ENCODE measurements at places on chromosomes 13 and 19. TPM values are rescaled to one million over a fixed set of nuclear protein-coding genes. Genes with fewer than 3 reads are reported as not detected.

DNA sequence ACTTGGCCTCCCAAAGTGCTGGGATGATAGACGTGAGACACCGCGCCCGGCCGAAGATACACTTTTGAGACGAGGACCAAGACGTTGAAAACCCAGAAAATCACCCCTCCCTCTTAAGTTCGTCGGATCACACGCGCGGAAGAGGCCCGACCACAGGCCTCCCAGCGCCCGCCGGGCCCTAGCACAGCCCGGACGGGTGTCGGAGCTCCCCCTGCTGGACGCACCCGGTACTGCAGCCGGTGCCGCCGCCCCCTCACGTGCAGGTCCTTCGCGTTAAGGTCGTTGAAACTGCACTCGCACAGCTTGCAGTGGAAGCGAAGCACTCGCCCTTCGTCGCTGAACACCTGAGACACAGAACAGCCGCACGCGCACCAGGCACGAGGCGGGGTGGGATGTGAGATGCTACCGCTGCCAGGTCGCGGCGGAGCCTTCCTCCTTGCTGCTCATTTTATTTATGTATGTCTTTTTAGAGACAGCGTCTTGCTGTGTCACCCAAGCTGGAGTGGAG is 35.7 kb upstream of the MATK start:
- H3K27ac ChIP-seq = no peak overlapping the region
- DNase-seq = peak; percentile 94
- no peaks in the 10 kb centered on the region for H3K27me3 ChIP-seq
- H3K4me1 ChIP-seq = peaks cover 17% of the 10 kb centered on the region

- H3K4me3 ChIP-seq = peak overlapping the region; percentile 92
- peaks cover 69% of the 10 kb centered on the region for H3K36me3 ChIP-seq
- no peaks in the 10 kb centered on the region for H3K27me3 ChIP-seq
- peaks cover 29% of the 10 kb centered on the region for H3K4me1 ChIP-seq
- H3K27ac ChIP-seq = peak overlapping the region; percentile 94
Measured at GRCh38 chr19:36916991-36917390, 859 bp downstream of the ZNF568 start.

Gene CYP4F8
- not detected for total RNA-seq

DNA sequence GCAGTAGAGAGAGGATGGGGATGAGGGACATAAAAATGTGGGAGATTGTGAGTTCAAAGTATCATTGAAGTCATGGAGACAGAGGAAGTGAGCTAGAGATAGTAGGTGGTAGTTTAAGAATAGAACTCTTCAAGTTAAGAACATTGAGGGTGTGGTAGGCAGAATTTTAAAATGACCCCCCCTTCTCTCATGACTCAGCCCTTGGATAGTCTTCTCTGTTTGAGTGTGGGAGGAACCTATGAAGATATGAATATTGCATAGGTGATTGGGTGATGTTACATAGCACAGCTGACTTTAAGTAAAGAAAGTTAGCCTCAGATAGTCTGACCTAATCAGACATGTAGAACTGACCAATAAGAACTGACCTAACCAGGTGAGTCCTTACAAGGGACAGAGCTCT is 418.6 kb downstream of the FOXO1 start:
- peaks cover 5% of the 10 kb centered on the region for H3K36me3 ChIP-seq
- no peaks in the 10 kb centered on the region for H3K27me3 ChIP-seq
- peak; percentile 16 for DNase-seq

GRCh38 chr13:65460136-65460535 is 1770.0 kb downstream of the PCDH9 start:
- no peaks in the 10 kb centered on the region for H3K36me3 ChIP-seq
- no peak overlapping the region for H3K27ac ChIP-seq
- no peak for DNase-seq
- no peak overlapping the region for H3K4me3 ChIP-seq
- H3K27me3 ChIP-seq = no peaks in the 10 kb centered on the region

Gene KIR2DL3
- total RNA-seq = not detected

GRCh38 chr13:100211016-100211710 is 122.3 kb downstream of the PCCA start:
- H3K27ac ChIP-seq = no peak overlapping the region
- H3K27me3 ChIP-seq = no peaks in the 10 kb centered on the region
- no peak overlapping the region for H3K4me3 ChIP-seq
- H3K4me1 ChIP-seq = peaks cover 5% of the 10 kb centered on the region
- no peak for DNase-seq
- peaks cover 15% of the 10 kb centered on the region for H3K36me3 ChIP-seq

Gene SIGLEC9
- 1.4 TPM for total RNA-seq

Gene ARL11
- 0.34 TPM for total RNA-seq

GRCh38 chr13:106302011-106302410 is 233.5 kb downstream of the EFNB2 start:
- no peak overlapping the region for H3K27ac ChIP-seq
- no peak overlapping the region for H3K4me3 ChIP-seq
- no peak for DNase-seq

DNA sequence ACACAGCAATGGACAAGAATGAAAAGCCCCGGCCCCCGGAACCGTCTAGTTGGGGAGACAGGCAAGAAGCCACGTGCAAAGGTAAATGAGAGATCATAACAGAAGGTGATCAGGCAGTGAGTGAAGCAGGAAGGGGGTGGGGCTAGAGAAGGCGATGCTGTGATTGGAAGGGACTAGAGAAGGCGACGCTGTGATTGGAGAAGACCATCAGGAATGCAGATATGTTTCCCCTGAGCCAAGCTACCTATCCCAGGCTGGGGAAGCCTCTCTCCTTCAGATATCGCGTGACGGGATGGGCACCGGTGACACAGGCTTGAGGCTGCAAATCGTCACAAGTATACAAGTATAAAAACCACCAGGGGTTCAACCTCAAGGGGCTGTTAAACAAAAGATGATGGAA is 21.8 kb downstream of the DCAF15 start:
- peaks cover 8% of the 10 kb centered on the region for H3K36me3 ChIP-seq
- no peak overlapping the region for H3K27ac ChIP-seq
- peaks cover 8% of the 10 kb centered on the region for H3K4me1 ChIP-seq
- no peak overlapping the region for H3K4me3 ChIP-seq
- peak; percentile 49 for DNase-seq
- no peaks in the 10 kb centered on the region for H3K27me3 ChIP-seq

GRCh38 chr13:41122838-41123237 is 9.8 kb downstream of the KBTBD6 start:
- peaks cover 8% of the 10 kb centered on the region for H3K36me3 ChIP-seq
- H3K27ac ChIP-seq = no peak overlapping the region
- no peaks in the 10 kb centered on the region for H3K27me3 ChIP-seq
- DNase-seq = no peak

DNA sequence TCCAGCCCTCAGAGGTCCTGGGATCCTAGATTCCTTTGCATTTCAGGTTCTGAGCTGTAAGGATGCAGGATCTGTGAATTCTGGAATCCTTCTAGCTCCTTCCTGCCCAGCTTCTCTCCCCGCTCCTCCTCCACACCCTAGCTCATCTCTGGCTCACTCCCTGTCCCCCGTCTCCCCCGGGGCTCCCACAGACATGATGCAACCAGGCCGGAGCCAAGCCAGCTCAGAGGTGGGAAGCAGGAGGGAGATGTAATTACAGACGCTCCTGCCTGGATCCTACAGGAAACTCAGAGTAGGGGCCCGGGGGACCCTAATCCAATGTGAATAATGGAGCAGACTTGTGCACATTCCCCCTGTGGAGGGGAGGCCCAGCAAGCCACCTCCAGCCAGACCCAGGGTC is 4.5 kb downstream of the GNG8 start:
- no peak overlapping the region for H3K4me3 ChIP-seq
- H3K27ac ChIP-seq = no peak overlapping the region
- DNase-seq = no peak
- no peaks in the 10 kb centered on the region for H3K27me3 ChIP-seq

- no peak for DNase-seq
- H3K36me3 ChIP-seq = no peaks in the 10 kb centered on the region
- H3K27me3 ChIP-seq = peaks cover 4% of the 10 kb centered on the region
- no peak overlapping the region for H3K27ac ChIP-seq
- H3K4me3 ChIP-seq = no peak overlapping the region
Measured at GRCh38 chr19:31995546-31995945, 349.9 kb upstream of the ZNF507 start.

DNA sequence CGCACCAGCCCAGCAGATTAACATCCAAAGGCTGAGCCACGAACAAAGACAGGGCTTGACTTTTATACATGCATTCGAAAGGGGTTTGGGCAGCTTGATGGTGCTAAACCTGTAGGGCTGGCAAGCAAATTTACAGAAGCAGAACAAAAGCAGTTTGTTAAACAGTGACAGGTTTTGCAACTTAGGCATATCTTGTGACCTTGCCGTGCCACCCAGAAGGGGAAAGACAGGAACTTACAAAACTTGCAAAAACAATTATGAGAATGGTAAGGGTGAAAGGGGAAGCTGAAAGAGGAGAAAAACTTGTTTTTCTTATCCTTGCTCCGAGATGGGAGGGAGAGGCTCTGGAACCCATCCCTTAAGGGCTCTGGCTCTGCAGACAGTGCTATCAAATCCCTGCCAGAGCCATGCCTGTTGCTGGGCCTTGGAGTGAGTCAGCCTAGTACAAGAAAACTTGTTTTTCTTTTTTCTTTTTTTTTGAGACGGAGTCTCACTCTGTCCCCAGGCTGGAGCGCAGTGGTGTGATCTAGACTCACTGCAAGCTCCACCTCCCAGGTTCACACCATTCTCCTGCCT is 1325.2 kb upstream of the PRR20A start:
- no peaks in the 10 kb centered on the region for H3K27me3 ChIP-seq
- H3K4me1 ChIP-seq = no peaks in the 10 kb centered on the region
- H3K27ac ChIP-seq = no peak overlapping the region
- no peak overlapping the region for H3K4me3 ChIP-seq
- no peak for DNase-seq
- no peaks in the 10 kb centered on the region for H3K36me3 ChIP-seq

Gene ATP4B
- total RNA-seq = not detected

Gene GJA3
- total RNA-seq = 0.29 TPM

- no peaks in the 10 kb centered on the region for H3K27me3 ChIP-seq
- DNase-seq = no peak
- peak overlapping the region; percentile 84 for H3K27ac ChIP-seq
- no peak overlapping the region for H3K4me3 ChIP-seq
- peaks cover 79% of the 10 kb centered on the region for H3K4me1 ChIP-seq
- no peaks in the 10 kb centered on the region for H3K36me3 ChIP-seq
Measured at GRCh38 chr13:51817717-51818116, 13.8 kb upstream of the DHRS12 start.

- peak overlapping the region; percentile 23 for H3K27ac ChIP-seq
- H3K27me3 ChIP-seq = no peaks in the 10 kb centered on the region
- no peaks in the 10 kb centered on the region for H3K36me3 ChIP-seq
- peak; percentile 47 for DNase-seq
- no peak overlapping the region for H3K4me3 ChIP-seq
Measured at GRCh38 chr19:35484252-35485036, 5.8 kb downstream of the KRTDAP start.

GRCh38 chr13:28463481-28463880 is 31.4 kb downstream of the FLT1 start:
- DNase-seq = no peak
- peaks cover 3% of the 10 kb centered on the region for H3K4me1 ChIP-seq
- H3K27me3 ChIP-seq = peaks cover 5% of the 10 kb centered on the region
- no peak overlapping the region for H3K4me3 ChIP-seq
- H3K36me3 ChIP-seq = peaks cover 2% of the 10 kb centered on the region
- H3K27ac ChIP-seq = no peak overlapping the region

Gene RASIP1
- total RNA-seq = 0.19 TPM

GRCh38 chr19:46748325-46749109 is 2.3 kb upstream of the STRN4 start:
- H3K4me1 ChIP-seq = peaks cover 33% of the 10 kb centered on the region
- no peak overlapping the region for H3K27ac ChIP-seq
- no peaks in the 10 kb centered on the region for H3K27me3 ChIP-seq

GRCh38 chr19:38850436-38850975 is 720 bp upstream of the HNRNPL start:
- peak overlapping the region; percentile 97 for H3K4me3 ChIP-seq
- peak overlapping the region; percentile 97 for H3K27ac ChIP-seq
- peaks cover 36% of the 10 kb centered on the region for H3K36me3 ChIP-seq
- no peaks in the 10 kb centered on the region for H3K27me3 ChIP-seq

GRCh38 chr19:46489445-46490272 is 6.0 kb downstream of the PNMA8B start:
- H3K27me3 ChIP-seq = peaks cover 70% of the 10 kb centered on the region
- no peak overlapping the region for H3K27ac ChIP-seq
- no peak overlapping the region for H3K4me3 ChIP-seq
- no peak for DNase-seq
- H3K36me3 ChIP-seq = no peaks in the 10 kb centered on the region

Gene TINCR
- 1.1 TPM for total RNA-seq

Gene DACT3
- total RNA-seq = 2.8 TPM

- DNase-seq = no peak
- H3K4me1 ChIP-seq = no peaks in the 10 kb centered on the region
- H3K27ac ChIP-seq = no peak overlapping the region
- H3K36me3 ChIP-seq = no peaks in the 10 kb centered on the region
- no peak overlapping the region for H3K4me3 ChIP-seq
Measured at GRCh38 chr13:21917086-21918015, 246.5 kb downstream of the FGF9 start.

Gene COX6B2
- 0.15 TPM for total RNA-seq

Gene MYCBP2
- 79.4 TPM for total RNA-seq

Gene CGB5
- total RNA-seq = not detected

Gene HPN
- not detected for total RNA-seq

Gene FUT1
- total RNA-seq = 0.36 TPM

DNA sequence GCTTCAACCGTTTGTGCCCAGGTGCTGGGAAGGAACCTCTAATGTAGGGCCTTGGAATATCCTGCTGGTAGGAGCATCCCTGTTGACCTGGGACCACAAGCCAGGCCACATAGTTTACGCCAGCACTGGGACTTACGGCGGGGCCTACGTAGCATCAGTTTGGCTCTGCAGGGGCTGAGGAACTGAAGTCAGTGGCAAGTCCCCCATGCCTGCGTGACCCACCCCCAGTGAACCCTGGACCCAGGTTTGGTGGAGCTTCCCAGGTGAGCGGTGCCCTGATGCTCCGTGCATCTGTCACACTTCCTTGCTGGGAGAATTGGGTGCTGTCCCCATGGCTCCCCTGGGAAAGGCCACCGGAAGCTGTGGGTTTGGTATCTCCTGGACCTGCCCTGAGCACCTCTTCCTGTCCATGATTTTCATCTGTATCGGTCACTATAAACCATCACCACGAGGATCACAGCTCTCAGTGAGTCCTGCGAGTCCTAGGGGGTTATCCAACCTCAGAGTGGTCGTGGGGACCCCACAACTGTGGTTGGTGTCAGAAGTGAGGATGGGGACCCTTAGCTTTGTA is 9.9 kb downstream of the SIGLEC11 start:
- peaks cover 24% of the 10 kb centered on the region for H3K27me3 ChIP-seq
- DNase-seq = no peak
- no peak overlapping the region for H3K4me3 ChIP-seq
- H3K27ac ChIP-seq = no peak overlapping the region
- H3K4me1 ChIP-seq = peaks cover 3% of the 10 kb centered on the region
- H3K36me3 ChIP-seq = no peaks in the 10 kb centered on the region
